ENCODE measurements at places on chromosomes 3 and 15.

DNA sequence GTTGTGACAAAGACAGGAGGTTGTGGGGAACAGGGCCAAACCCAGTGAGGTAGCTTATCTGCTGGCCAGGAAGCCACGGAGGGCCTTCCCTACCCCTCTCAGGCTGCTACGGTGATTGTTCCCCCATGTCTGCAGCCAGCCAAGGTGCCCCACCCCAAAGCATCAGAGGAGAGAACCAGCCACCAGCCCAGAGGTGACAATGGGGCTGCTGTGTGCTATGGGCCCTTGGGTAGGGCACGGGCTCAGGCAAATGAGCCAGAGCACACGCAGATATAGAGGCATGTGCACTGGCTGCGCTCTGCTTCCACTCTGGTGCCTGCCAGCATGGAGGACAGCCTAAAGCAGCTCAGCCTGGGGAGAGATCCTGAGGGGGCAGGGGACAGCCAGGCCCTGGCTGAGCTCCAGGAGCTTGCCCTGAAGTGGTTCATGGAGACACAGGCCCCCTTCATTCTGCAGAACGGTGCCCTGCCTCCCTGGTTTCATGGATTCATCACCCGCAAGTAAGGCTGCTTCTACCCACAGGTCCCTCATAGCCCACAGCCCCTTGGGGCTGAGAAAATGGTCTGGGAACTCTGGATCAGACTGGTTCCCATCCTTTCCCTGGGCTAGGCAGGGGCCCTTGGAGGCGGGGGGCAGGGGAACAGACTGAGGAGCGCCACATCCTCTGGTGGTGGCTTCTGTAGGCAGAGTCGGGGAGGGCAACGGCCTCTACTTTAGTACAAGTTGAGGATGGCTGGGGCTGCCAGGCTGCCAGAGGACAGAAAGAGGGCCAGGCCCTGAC lies at the start of gene SH2D7:
Gene SH2D7, plus strand, starts transcription at position 301 of the 781 bp plus-strand sequence. Its CDS starts 24 bp downstream, at position 325.
- no peaks in the 10 kb centered on the region for H3K27me3 ChIP-seq
- H3K4me3 ChIP-seq = no peak within 1 kb of the TSS
- no peaks in the 10 kb centered on the region for H3K4me1 ChIP-seq
- no peak for DNase-seq
- no peak within 1 kb of the TSS for H3K27ac ChIP-seq

DNA sequence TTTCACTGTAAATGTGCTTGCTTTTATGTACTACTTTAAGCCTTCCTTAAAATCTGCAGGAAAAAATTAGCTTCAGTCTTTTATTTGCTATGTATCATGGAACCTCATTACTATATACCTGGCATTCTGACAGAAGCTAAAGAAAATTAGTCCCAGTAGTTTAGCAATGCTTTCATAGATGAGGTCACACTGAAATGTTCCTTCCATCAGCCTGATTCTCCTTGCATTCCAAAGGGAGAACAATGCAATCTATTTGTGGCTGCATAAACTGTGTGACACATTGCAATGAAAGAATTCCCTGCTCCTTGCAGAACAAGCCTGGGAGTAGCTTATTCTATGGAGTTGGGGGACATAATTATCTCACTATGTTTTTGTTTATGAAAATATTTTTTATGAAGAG lies 691.5 kb upstream of the ARPP21 start:
- no peak overlapping the region for H3K4me3 ChIP-seq
- DNase-seq = no peak
- no peaks in the 10 kb centered on the region for H3K4me1 ChIP-seq
- no peaks in the 10 kb centered on the region for H3K27me3 ChIP-seq
- no peak overlapping the region for H3K27ac ChIP-seq
- no peaks in the 10 kb centered on the region for H3K36me3 ChIP-seq

GRCh38 chr3:110139821-110140220 lies 802.5 kb upstream of the DPPA4 start:
- H3K36me3 ChIP-seq = no peaks in the 10 kb centered on the region
- no peak for DNase-seq
- H3K27me3 ChIP-seq = no peaks in the 10 kb centered on the region
- H3K27ac ChIP-seq = no peak overlapping the region

DNA sequence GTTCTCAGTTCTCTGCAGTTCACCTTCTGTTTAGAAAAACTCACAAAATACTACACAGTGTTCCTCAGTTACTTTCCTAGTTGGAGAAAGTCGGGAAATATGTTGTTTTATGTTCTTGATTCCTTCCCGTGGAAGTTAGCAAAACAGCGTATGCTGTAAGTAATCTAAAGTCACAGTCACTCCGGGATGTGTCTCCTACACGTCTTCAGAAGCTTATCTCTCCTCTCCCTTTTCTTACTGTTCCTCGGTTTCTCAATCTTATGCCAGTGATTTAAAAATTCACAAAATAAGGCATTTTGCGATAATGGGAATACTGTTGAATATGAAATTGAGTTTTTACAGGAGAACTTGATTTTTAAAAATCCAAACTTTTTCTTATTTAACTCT lies 1.7 kb downstream of the HEG1 start:
- no peak for DNase-seq
- peak overlapping the region; percentile 89 for H3K27ac ChIP-seq
- H3K4me3 ChIP-seq = peak overlapping the region; percentile 69
- H3K36me3 ChIP-seq = no peaks in the 10 kb centered on the region
- H3K4me1 ChIP-seq = peaks cover 19% of the 10 kb centered on the region

- DNase-seq = no peak
- no peaks in the 10 kb centered on the region for H3K36me3 ChIP-seq
These were observed 175.0 kb downstream of the OPA1 start for GRCh38 chr3:193768070-193768394.

- H3K4me1 ChIP-seq = no peaks in the 10 kb centered on the region
- DNase-seq = no peak
- H3K4me3 ChIP-seq = no peak overlapping the region
- no peak overlapping the region for H3K27ac ChIP-seq
These were observed 39.3 kb downstream of the QTRT2 start for GRCh38 chr3:114095796-114096195.

DNA sequence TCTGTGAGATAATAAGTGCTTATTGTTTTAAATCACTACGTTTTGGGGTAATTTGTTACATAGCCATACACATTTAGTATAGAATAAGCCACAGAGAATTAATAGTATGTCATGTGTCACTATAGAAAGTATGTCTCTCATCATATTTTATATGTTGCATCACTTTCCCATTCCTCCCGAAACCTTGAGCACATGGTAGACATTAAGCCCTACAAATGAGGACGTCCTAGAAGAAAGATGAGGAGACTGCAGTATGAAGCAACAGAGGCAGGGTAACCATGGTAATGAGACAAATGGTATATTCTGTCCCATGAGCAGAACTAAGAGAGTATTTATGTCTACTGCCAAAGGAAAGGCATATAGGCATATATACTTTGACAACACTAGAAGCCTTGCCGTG lies 720.2 kb downstream of the ROBO1 start:
- H3K27me3 ChIP-seq = no peaks in the 10 kb centered on the region
- no peaks in the 10 kb centered on the region for H3K36me3 ChIP-seq
- no peak for DNase-seq
- H3K4me3 ChIP-seq = no peak overlapping the region

DNA sequence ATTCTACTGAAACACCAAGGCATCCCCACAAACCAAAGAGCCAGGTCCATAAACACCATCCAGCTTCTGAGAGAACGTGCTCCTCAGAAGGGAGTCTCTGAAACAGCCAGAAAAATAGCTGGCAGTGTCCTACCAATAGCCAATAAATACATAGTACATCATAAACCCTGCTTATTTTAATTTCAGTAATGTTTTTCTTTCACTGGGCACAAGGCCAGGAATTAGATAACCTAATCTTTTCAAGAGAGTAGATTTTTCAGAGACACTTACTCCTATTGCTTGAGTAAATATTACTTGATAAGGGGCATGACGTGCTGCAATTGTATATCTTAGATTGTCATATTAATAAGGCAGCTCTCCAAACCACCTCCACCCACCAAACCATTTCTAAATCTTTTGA lies 22.7 kb downstream of the GADL1 start:
- H3K4me1 ChIP-seq = no peaks in the 10 kb centered on the region
- no peaks in the 10 kb centered on the region for H3K36me3 ChIP-seq
- DNase-seq = no peak
- no peak overlapping the region for H3K4me3 ChIP-seq

DNA sequence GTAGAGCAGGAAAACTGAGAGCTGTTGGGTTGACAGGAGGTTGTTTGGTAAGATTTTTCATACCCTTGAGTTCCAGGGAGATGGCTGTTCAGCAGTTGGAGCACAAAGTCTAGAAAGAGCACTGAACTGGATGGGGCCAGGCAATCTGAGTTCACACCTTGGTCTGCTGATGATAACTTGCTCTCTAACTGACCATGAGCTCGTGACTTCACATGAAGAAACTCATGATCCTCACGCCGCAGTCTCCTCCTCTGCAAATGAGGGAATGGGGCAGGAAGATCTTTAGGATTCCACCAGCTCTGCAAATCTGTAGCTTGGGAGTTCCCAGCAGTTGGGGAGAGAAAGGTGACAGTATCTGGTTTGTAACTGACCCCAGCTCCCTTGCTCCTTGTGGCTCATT lies 33.7 kb downstream of the CORO2B start:
- H3K36me3 ChIP-seq = no peaks in the 10 kb centered on the region
- peaks cover 6% of the 10 kb centered on the region for H3K4me1 ChIP-seq
- H3K27me3 ChIP-seq = no peaks in the 10 kb centered on the region
- H3K4me3 ChIP-seq = no peak overlapping the region
- no peak for DNase-seq

- H3K4me1 ChIP-seq = no peaks in the 10 kb centered on the region
- H3K36me3 ChIP-seq = no peaks in the 10 kb centered on the region
- H3K4me3 ChIP-seq = no peak overlapping the region
- DNase-seq = no peak
These were observed 50.2 kb downstream of the ATP11B start for GRCh38 chr3:182843478-182843877.

DNA sequence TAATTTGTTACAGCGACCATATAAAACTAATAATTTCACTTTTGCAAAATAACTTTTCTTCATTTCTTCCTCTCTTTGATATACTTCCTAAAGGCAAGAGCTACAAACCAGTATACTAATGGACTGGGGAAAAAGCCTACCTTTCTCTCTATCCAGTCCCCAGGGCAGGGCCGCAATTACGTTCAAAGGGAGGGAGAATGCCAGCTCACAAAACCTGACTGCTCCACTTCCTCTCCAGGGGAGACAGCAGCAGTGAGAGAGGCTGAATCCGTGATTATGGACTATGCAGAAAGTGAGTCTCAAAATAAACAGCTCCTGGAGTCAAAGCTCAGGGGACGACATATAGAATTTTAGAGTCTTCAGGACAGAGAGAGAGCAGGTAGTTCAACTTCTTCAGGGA lies 126.9 kb upstream of the HES1 start:
- H3K27me3 ChIP-seq = no peaks in the 10 kb centered on the region
- no peak overlapping the region for H3K4me3 ChIP-seq
- no peaks in the 10 kb centered on the region for H3K4me1 ChIP-seq
- no peak overlapping the region for H3K27ac ChIP-seq
- no peaks in the 10 kb centered on the region for H3K36me3 ChIP-seq

DNA sequence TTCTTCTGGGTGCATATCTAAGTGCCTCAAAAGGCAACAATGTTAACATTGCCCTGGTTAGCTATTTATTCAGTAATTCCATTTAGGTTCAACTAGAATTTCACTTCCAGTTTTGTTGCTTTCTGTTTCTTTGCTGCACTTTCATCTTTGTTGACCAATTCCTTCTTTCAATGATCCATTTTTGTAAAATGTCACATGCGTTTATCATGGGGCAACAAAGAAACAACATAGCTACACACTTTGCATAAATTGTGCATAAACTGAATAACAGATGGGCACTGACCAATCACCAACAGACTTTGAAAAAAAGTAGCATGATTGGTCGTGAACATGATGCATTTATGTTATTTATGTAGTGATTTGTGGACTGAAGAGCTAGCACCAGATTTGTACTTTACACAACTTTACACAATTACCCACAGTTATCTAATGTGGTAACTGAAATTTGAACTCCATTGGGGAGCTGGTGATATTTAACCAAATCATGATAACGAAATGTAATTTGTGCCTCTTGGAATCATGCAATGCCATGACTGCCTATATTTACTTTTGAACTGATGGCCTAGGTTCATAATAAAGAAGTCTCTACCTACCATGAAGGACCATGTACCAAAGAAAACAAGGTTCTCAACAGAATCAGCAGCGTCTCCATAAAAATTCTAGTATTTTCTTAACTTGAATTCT lies 7.1 kb upstream of the CPOX start:
- no peak for DNase-seq
- H3K27ac ChIP-seq = no peak overlapping the region
- no peaks in the 10 kb centered on the region for H3K36me3 ChIP-seq
- H3K4me3 ChIP-seq = no peak overlapping the region

DNA sequence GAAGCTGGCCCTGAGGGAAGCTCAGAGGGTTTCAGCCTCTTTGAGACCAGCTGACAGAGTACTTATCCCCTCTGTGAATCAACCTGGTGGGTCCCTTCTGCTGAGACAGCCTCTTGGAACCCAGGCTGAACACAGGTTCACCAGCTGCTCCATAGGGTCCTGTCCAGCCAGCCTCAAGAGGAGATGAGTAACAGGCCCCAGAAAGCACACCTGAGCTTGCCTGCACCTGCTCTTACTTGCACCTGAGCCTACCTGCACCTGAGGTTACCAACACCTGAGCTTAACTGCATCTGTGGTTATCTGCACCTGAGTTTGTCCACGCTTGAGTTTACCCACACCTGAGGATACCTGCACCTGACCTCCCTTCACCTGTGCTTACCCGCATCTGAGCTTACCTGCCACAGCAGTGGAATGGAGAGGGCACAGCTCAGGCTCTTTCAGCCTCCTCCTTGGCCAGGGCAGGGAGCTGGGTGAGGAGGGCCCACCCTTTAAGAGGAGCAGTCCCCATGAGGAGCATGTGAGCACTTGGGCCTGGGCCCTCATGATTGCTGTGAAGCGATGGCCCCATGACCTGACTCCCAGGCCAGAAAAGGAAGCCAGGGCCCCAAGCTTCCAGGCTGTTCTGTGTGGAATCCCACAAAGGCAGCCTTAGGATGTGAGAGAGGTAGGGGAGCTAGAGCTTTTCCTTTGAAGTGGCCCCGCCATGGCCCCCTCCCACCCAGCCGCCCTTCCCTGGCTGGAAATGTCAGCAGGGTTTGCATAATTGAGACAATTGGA lies at the start of gene TRPM1:
Gene TRPM1, minus strand, starts transcription at position 464 of the 777 bp plus-strand sequence. CDS start 20,370 bp downstream, outside the sequence.
- no peak within 1 kb of the TSS for H3K4me3 ChIP-seq
- no peak within 1 kb of the TSS for H3K27ac ChIP-seq
- no peaks in the 10 kb centered on the region for H3K36me3 ChIP-seq
- H3K4me1 ChIP-seq = no peaks in the 10 kb centered on the region

GRCh38 chr3:127595303-127595702 lies 2.9 kb upstream of the MCM2 start:
- no peaks in the 10 kb centered on the region for H3K36me3 ChIP-seq
- no peak overlapping the region for H3K4me3 ChIP-seq
- peaks cover 7% of the 10 kb centered on the region for H3K4me1 ChIP-seq
- no peak for DNase-seq

GRCh38 chr3:175118382-175118941 lies 259.3 kb downstream of the NAALADL2 start:
- no peak overlapping the region for H3K27ac ChIP-seq
- no peak overlapping the region for H3K4me3 ChIP-seq
- no peaks in the 10 kb centered on the region for H3K36me3 ChIP-seq

- H3K4me3 ChIP-seq = no peak overlapping the region
- H3K36me3 ChIP-seq = no peaks in the 10 kb centered on the region
- DNase-seq = no peak
- H3K27ac ChIP-seq = no peak overlapping the region
- no peaks in the 10 kb centered on the region for H3K27me3 ChIP-seq
- peaks cover 8% of the 10 kb centered on the region for H3K4me1 ChIP-seq
These were observed 110.4 kb upstream of the PFN2 start for GRCh38 chr3:150081084-150081483.

- H3K4me3 ChIP-seq = no peak overlapping the region
- H3K4me1 ChIP-seq = no peaks in the 10 kb centered on the region
- H3K36me3 ChIP-seq = no peaks in the 10 kb centered on the region
- no peak overlapping the region for H3K27ac ChIP-seq
- DNase-seq = no peak
- H3K27me3 ChIP-seq = no peaks in the 10 kb centered on the region
These were observed 1187.1 kb downstream of the ROBO1 start for GRCh38 chr3:78580681-78581080.
